ENCODE measurements at places on chromosomes 11 and 22. TPM values are rescaled to one million over a fixed set of nuclear protein-coding genes. Genes with fewer than 3 reads are reported as not detected.

DNA sequence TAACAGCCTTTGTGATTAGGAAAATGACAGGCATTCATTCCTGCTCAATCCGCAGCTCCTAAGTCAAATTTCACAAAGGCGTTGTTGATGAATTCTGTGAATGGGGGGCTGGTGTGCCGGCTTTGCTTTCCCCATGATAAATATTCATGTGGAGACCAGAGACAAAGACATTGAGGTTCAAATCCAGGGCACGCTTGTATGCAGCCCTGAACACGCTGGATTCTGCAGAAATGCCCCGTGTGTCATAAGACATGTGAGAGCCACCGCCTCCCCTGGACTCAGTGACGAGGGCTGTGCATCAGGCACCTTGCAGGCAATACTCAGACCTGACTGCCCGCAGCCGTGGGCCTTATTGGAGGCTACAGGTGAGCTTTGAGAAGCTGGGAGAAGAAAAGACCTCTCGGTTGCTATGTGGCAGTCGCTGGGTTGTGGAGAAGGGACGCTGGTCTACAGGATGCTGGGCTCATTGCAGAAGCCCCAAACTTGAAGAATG lies 906.2 kb downstream of the BRD1 start:
- no peaks in the 10 kb centered on the region for H3K27me3 ChIP-seq
- H3K4me3 ChIP-seq, result no peak overlapping the region
- no peaks in the 10 kb centered on the region for H3K4me1 ChIP-seq
- H3K36me3 ChIP-seq, result no peaks in the 10 kb centered on the region

The GRM5 gene
- polyA plus RNA-seq, result 0.03 TPM

DNA sequence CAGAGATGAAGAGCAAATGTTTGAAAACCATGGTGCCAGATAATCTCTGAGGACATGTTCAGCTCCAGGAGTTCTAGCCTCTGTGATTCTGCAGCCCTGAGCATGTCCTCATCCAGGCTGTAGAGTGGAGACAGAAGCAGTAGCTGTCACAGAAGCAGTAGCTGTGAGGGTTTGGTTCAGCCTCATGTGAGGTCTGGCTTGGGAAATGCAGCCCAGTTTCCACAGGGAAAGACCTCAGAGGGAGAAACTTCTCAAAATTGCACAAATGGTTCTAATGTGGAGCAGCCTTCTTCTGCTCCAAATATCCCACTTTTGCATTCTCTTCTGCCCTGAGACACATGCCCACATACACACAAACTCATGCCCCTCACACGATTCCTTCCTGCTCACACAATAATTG lies 48.4 kb downstream of the DBX1 start:
- no peak for DNase-seq
- H3K27me3 ChIP-seq, result no peaks in the 10 kb centered on the region
- peaks cover 11% of the 10 kb centered on the region for H3K36me3 ChIP-seq
- peaks cover 19% of the 10 kb centered on the region for H3K4me1 ChIP-seq
- H3K4me3 ChIP-seq, result no peak overlapping the region
- H3K27ac ChIP-seq, result peak overlapping the region; percentile 72

The CARD16 gene
- polyA plus RNA-seq, result 29.2 TPM

The GLB1L3 gene
- not detected for polyA plus RNA-seq

The TEX54 gene
- not detected for polyA plus RNA-seq

The NPAS4 gene
- 0.77 TPM for polyA plus RNA-seq

DNA sequence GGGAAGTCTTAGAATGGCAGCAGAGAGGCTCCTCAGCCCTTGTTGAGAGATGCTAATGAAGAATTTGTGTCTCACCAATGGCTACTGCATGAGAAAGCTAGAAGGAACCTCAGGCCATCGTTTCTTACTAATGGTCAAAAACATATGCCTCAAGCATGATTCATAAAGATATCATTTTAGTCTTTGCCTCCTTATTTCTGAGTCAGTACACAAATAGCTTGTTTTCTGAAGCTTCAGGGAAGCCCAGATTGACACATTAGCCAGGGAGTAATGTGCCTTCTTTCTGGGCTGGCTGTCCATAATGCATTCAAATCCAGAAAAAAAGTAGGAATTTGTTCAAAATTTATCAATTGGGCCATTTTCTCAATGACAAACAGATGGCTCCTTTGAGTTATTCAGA lies 169.4 kb upstream of the ZBED5 start:
- H3K27me3 ChIP-seq, result peaks cover 10% of the 10 kb centered on the region
- peak; percentile 85 for DNase-seq
- no peak overlapping the region for H3K4me3 ChIP-seq
- no peaks in the 10 kb centered on the region for H3K36me3 ChIP-seq
- no peak overlapping the region for H3K27ac ChIP-seq

The FOLR2 gene
- not detected for polyA plus RNA-seq

- no peaks in the 10 kb centered on the region for H3K27me3 ChIP-seq
- no peaks in the 10 kb centered on the region for H3K36me3 ChIP-seq
- no peak overlapping the region for H3K4me3 ChIP-seq
- H3K27ac ChIP-seq, result no peak overlapping the region
Observed at GRCh38 chr11:3989921-3990290, 104.7 kb upstream of the RRM1 start.

DNA sequence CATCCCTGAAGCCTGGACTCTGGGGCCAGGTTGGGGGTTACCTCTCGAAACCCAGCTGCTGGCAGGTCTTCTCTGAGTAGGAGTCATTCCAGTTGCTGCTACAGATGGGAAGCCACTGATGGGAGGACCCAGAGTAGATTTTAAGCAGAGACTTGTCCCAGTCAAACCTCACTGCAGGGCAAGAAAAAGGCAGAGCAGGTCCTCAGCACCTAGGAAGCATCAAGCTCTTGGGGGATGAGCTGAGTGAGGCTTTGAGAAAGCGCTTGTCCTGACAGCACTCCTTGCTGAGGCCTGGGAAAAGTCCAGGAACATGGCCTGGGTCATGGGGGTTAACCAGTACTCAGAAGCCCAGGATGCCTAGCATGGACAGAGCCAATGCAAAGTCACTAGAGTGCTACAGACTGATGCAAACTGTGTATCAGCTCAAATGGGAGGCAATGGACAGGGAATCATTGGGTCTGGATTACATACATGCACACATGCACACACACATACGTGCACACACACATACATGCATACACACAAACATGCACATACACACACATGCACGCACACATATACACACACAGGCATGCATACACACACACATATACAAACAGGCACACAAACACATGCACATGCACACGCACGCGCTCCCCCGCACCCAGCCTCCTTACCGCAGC lies 15.3 kb downstream of the TMPRSS13 start:
- no peak overlapping the region for H3K4me3 ChIP-seq
- H3K36me3 ChIP-seq, result no peaks in the 10 kb centered on the region
- DNase-seq, result no peak
- no peak overlapping the region for H3K27ac ChIP-seq

GRCh38 chr11:61580271-61580888 lies 496 bp downstream of the SYT7 start:
- H3K4me3 ChIP-seq, result no peak overlapping the region
- H3K36me3 ChIP-seq, result no peaks in the 10 kb centered on the region
- peaks cover 56% of the 10 kb centered on the region for H3K27me3 ChIP-seq
- no peak overlapping the region for H3K27ac ChIP-seq

DNA sequence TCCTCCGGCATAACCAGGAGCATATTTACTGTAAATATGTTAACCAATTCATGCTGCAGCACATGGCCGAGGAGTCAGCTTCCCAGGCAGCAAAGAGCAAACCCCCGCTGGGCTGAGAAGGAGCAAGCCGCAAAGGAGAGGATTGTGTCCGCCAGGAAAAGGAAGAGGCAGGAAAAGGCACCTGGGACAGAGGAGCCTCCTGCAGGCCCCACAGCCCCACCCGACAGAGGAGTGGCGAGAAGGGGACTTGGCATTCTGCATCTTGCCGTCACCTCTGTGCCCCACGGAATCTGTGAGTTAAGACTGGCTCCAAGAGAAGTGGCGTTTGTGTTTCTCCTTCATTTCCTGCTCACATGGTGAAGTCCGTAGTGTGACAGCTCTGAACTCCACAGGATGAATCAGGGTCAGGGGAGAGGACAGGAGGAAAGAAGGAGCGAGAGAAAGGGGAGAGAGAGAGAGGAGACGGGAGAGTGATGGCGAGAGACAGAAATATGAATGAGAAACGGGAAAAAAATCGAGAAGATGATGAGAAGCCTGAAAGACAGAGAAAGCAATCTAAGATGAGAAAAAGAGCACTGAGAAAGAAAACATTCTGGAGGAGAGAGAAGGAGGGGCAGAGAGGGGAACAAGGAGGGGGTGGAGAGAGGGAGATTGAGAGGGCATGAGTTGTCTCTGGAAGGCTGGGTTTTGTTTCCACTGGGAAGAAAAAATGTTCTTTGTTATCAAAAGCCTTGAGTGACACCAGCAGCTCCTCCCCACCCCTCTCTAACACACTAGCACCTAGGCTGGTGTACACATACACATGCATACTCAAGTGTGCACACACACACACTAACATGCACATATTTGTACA lies 489.6 kb downstream of the MN1 start:
- no peak for DNase-seq
- peaks cover 29% of the 10 kb centered on the region for H3K27me3 ChIP-seq
- H3K4me1 ChIP-seq, result no peaks in the 10 kb centered on the region
- H3K36me3 ChIP-seq, result no peaks in the 10 kb centered on the region
- no peak overlapping the region for H3K4me3 ChIP-seq

DNA sequence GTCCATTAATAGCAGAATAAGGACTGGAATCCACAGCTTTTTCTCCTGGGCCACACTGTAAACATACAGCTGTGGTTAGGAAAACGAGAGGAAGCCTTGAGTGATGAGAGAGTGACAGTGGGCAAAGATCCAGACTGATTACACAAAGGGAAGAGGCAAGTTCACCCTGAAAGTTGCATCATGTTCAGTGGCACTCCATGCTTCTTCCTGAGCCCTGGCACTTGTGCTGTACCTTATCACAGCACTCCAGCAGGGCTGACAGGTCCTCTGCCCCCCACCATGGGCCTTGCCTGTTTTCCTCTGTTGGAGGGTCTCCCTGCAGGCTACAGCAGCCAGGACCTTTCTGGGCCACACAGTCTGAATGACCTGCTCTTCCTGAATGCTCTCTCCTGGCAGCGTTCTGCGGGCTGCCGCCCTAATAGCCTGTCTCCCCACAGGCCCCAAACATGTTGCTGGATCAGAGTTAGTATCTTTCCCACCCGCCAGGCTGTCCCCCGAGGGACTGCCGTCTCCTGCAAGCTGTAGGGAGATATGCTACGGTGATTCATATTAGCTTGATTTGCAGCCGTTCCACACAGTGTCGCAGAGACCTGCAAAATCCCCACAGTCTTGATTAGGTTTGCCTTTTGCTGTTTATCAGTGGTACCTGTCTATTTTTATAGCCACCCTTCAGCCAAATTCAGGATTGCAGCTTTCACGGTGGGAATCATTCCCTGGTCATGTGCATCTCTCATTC lies 60.2 kb downstream of the NTM start:
- H3K36me3 ChIP-seq, result no peaks in the 10 kb centered on the region
- no peaks in the 10 kb centered on the region for H3K4me1 ChIP-seq

- H3K36me3 ChIP-seq, result peaks cover 7% of the 10 kb centered on the region
- H3K27ac ChIP-seq, result no peak overlapping the region
- no peaks in the 10 kb centered on the region for H3K4me1 ChIP-seq
- peak overlapping the region; percentile 22 for H3K4me3 ChIP-seq
- H3K27me3 ChIP-seq, result no peaks in the 10 kb centered on the region
Observed at GRCh38 chr11:518463-519202, 11.6 kb upstream of the RNH1 start.

- H3K27me3 ChIP-seq, result peaks cover 3% of the 10 kb centered on the region
- no peaks in the 10 kb centered on the region for H3K36me3 ChIP-seq
- H3K4me3 ChIP-seq, result no peak overlapping the region
- DNase-seq, result no peak
- no peaks in the 10 kb centered on the region for H3K4me1 ChIP-seq
Observed at GRCh38 chr11:116602637-116602942, 170.2 kb downstream of the BUD13 start.

DNA sequence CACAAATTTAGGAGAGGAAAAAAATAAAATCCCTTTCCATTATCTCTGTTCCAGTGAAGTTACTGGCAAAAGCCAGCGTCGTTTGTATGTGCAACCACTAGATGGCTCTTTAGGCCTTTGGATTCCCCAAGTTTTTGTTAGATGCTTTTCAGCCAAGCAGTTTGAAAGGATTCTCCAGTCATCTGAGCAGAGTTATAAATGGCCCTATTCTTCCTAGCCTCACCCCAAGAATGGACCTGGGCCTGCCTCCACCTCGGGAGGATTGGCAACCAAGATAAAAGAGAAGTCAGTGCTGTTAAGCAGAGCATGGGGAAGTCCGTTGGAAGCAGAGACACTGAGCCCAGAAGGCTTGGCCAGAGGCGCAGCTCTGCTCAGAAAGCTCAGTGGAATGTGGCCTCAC lies 15.4 kb downstream of the FAM181B start:
- peaks cover 9% of the 10 kb centered on the region for H3K27me3 ChIP-seq
- no peaks in the 10 kb centered on the region for H3K36me3 ChIP-seq
- H3K4me1 ChIP-seq, result no peaks in the 10 kb centered on the region
- H3K4me3 ChIP-seq, result no peak overlapping the region

DNA sequence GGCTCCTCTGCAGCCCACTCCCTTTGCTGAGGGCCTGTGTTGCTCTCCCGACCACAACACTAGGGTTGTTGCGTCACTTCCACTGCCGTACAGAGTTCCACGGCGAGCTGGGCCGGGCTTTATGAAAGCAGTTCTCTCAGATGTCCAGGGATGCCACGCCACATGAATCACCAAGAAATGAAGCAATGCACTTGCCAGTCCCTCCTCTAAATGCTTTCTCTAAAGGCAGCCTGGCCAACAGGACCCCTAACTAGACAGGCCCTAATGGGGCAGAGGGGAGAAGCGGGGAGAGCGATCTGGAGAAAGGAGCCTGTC lies 188.7 kb downstream of the CTTN start:
- H3K4me3 ChIP-seq, result no peak overlapping the region
- H3K27me3 ChIP-seq, result no peaks in the 10 kb centered on the region
- peak; percentile 8 for DNase-seq
- H3K36me3 ChIP-seq, result no peaks in the 10 kb centered on the region

- no peaks in the 10 kb centered on the region for H3K36me3 ChIP-seq
- no peak overlapping the region for H3K27ac ChIP-seq
- no peaks in the 10 kb centered on the region for H3K27me3 ChIP-seq
- DNase-seq, result peak; percentile 57
- H3K4me1 ChIP-seq, result peaks cover 2% of the 10 kb centered on the region
Observed at GRCh38 chr11:24623121-24623520, 126.3 kb downstream of the LUZP2 start.

The SEPTIN3 gene
- polyA plus RNA-seq, result 0.15 TPM

The KAT5 gene
- polyA plus RNA-seq, result 41.1 TPM

The FOLR1 gene
- polyA plus RNA-seq, result 0.29 TPM

- no peak overlapping the region for H3K4me3 ChIP-seq
- H3K27ac ChIP-seq, result no peak overlapping the region
- DNase-seq, result no peak
- peaks cover 15% of the 10 kb centered on the region for H3K4me1 ChIP-seq
- no peaks in the 10 kb centered on the region for H3K27me3 ChIP-seq
Observed at GRCh38 chr22:19058713-19059451, 63.3 kb downstream of the DGCR2 start.
